ENCODE measurements at places on chromosomes 12 and 14.

DNA sequence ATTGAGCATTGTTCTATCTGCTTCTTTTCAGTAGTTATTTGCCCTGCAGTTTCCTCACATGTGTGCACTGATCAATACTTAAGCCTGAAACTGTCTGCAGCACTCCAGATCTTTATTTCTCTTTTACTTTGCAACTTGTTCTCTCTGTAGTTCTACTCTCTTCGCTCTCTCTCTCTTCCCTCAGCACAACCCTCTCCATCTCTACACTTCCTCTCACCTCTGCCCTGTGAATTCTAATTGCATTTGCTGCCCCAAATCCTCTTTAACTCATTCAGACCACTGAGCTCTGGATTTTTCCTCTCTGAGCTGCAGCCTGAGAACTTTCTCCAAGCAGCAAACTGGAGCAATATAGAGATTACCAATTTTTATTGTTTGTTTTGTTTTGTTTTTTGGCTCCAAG lies 1035.5 kb downstream of the FSCB start:
- no peak for DNase-seq

DNA sequence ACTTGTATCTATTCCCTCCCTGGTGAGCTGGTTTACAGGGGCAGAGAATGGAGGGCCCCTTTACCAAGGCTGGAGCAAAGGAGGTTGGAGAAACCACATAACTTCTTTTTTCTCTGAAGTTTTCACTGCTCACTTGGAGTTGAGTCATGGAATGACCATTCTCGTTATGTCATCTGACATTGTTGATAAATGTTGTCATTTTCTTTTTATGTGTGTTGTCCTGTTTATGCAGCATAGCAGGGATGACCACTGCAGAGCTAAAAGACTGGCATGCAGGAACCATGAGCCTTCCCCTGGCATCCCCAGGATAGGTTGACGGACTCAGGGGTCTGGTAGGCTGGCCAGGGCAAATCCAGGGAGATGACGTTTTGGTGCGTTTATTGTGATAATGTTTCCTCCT lies 256.8 kb upstream of the DDHD1 start:
- DNase-seq, result no peak

DNA sequence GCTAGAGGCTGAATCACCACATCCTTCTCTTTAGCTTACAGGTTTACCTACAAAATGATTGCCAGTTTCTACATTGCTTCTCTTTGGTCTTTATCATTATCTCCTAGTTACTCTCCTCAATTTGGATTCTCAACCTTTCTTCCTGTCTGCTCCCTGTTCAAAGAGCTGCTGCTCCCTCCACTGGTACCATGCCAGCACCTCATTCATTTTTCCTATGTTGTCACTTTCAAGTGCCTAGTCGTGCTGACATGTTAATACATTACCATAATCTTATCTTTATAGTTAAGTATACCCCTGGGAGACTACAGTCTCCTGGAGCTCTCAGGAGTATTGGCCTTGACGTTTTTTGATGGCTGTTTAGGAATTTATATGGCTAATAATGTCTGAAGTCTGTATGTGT lies 14.2 kb downstream of the FRS2 start:
- no peak for DNase-seq

- DNase-seq, result no peak
Observed at GRCh38 chr14:68580671-68581070, 212.2 kb downstream of the ZFP36L1 start.

- no peak for DNase-seq
Observed at GRCh38 chr14:50882932-50883826, 11.3 kb downstream of the ABHD12B start.

DNA sequence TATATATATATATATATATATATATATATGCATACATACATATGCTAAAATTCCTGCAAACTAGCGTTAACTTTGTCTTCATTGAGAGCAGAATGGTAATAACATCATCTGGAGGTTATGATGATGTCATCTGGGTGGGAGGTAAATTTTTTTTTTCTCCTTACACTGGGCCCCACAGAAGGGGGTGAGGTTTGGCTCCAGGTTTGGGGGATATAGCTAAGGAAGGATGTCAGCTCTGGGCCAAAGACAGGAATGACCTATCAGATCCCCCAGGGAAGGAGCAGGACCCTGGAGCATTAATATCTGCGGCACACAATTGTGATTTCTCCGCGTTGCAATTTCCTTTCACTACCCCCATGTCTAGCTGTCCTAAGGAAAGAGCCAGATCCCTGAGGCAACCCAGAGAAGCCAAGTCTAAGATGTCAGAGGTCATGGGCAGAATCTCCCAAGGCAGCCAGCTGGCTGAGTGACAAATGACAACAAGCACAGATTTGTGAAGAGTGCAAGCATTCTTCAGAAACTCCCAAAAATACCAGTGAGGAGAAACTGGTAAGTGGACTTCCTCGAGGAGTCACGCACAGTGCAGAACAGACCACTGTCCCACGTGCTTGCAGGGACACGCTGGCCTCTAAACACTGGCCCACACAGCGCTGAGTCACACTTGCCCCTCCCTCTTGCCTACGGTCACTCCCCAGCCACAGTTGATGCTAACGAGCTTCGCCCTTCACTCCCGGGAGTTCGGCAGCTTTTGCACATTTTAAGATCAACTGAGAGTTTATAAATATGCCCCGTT lies 9.9 kb downstream of the UBC start:
- DNase-seq, result no peak

GRCh38 chr12:22299294-22299912 lies 35.1 kb downstream of the ST8SIA1 start:
- DNase-seq, result no peak

- DNase-seq, result no peak
Observed at GRCh38 chr12:98592825-98593322, 612 bp upstream of the SLC25A3 start.

DNA sequence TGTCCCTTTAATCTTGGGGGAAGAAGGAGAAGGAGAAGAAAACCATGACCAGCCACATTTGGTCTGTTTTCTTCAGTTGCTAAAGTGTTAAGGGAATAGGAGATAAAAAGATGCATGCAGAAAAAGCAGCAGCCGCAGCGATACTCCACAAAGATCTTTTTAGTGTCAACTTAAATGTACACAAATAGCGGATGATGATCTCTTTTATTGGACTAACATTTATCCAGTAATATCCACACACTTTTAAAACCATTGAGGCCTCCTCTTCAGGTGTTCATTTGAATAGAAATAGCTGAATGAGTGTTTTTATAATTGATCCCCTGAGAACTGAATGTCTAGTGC lies 83.5 kb downstream of the PAPOLA start:
- DNase-seq, result no peak

DNA sequence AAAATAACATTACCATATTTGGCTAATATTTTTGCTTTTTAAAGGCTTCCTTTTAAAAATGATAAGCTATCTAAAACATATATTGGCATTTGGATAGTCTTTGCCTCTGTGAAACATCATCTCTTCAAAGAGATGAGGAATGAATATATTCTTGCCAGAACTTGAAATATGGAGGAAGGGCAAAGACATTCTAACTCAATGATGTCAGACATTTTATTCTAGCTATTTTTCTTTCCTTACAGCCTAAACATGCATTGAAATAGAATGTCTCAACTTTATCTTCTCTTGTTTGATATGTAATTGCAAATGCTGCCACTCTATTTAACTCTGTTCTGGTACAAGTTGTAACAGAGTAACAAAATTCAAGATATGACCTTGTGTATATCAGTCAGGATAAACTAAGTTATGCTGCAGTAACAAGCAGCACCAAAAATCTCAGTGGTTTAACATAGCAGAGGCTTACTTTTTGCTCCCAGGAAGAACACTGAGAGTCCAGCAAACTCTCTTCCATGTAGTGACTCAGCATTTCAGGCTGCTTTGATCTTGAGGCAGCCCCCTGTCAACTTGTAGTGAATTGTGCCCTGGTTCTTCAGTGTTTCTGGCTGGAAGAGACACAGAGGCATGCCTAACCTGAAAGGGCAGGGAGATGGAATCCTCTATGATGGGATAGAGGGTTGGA lies 11.0 kb downstream of the IRAK3 start:
- no peak for DNase-seq

DNA sequence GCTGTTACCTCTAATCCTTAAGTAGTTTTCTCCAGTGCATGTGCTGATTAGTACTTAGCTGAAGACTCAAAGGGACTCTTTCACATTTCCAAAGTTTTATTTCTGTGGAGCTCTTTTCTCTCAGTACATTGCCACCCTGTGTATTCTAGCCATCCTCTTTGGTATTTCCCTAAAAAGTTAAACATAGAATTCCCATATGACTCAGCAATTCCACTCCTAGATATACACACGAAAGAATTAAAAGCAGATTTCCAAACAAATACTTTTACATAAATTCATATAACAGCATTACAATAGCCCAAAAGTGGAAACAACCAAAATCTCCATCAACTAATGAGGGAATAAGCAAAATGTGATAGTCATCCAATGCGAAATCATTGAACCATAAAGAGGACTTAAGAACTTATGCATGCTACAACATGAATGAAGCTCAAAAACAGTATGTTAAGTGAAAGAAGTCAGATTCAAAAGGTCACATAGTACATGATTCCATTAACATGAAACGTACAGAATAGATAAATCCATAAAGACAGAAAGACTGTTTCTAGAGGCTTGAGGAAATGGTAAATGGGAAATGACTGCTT lies 9.0 kb upstream of the NOVA1 start:
- DNase-seq, result no peak

GRCh38 chr14:34172550-34173368 lies 221.9 kb upstream of the EGLN3 start:
- DNase-seq, result no peak

DNA sequence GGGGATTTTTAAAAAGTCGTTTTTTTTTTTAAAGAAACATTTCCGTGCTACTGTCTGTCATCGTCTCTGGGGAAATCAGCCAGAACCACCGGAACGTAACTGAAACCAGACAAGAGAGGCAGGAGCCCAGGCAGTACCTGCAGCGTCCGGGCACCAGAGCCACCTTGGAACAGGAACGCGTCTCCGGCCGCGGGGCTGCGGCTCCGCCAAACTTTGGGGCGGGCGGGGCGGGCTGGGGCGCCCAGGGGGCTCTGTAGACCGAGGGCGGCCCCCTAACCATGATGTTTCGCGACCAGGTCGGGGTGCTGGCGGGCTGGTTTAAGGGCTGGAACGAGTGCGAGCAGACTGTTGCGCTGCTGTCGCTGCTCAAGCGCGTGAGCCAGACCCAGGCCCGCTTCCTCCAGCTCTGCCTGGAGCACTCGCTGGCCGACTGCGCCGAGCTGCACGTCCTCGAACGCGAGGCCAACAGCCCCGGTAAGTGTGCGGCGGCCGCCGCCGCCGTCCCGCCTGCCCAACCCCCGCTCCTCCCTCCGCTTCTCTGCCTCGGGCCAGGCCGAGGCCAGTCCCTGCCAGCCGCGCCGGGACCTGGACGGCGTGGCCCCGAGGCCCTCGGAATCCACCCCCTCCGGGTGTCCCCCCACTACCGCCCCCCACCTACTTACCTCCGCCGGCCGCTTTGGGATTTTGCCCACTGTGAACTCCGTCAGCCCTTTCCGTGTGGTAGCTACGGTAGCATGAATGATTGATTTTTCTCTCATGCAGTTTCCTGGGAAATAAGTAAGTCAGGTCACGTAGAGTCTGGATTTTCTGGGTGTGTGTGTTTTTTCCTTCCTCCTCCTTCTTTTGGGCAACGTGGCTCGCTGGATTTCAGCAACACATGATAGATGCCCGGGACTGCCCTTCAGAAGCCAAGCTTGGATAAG lies 972 bp downstream of the SAMD4A start:
- DNase-seq, result peak; percentile 57

- no peak for DNase-seq
Observed at GRCh38 chr14:105182296-105183020, 1.3 kb upstream of the NUDT14 start.

DNA sequence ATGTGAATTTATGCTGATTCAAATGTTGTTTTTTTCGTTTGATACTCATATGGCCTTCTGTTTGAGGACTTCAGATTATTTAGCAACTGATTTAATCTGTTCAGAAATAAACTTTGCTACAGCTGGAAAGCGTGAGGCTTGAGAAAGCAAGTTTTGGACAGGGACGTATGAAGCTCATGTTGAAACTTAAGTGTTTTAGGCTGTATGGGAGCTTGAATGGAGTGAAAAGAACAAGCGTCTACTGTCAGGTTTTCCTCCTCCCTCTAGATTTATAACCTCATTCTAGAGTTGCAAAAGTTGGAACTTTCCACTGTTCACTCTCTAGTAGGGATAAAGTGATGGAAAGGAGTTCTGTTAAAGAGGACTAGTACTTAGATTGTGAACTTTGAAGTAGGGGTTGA lies 1.0 kb downstream of the PRPF39 start:
- DNase-seq, result no peak

All from activated CD4-positive, alpha-beta memory T cell treated with anti-CD3 and anti-CD28 coated beads for 36 hours (primary cell).